A549 (cell line): ENCODE measurements at places on chromosomes 5 and 9.

DNA sequence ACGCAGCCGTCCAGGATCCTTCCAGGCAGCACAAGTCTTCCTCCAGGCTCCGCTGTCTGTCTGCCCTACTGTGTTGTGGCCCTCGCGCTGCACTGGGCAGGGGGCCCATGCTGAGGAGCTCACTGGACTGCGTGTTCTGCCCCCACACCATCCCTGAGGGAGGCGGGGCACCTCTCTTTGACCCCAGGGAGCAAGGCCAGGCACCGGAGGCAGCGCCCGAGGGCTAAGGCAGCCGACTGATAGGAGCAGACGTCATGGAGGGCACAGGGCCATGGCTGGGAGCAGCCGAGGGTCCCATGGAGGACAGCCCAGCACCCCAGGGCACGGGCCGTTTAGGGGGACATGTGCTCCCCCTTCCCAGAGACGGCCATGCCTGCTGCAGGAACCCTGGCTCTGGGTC lies 46.7 kb downstream of the KCNT1 start:
- DNase-seq, result no peak

- no peak for DNase-seq
Observed at GRCh38 chr9:98316445-98317133, 61.1 kb upstream of the TBC1D2 start.

GRCh38 chr5:180208435-180209081 lies 453 bp downstream of the RASGEF1C start:
- peak; percentile 20 for DNase-seq

GRCh38 chr9:128397831-128398230 lies 22.8 kb upstream of the CERCAM start:
- DNase-seq, result no peak

DNA sequence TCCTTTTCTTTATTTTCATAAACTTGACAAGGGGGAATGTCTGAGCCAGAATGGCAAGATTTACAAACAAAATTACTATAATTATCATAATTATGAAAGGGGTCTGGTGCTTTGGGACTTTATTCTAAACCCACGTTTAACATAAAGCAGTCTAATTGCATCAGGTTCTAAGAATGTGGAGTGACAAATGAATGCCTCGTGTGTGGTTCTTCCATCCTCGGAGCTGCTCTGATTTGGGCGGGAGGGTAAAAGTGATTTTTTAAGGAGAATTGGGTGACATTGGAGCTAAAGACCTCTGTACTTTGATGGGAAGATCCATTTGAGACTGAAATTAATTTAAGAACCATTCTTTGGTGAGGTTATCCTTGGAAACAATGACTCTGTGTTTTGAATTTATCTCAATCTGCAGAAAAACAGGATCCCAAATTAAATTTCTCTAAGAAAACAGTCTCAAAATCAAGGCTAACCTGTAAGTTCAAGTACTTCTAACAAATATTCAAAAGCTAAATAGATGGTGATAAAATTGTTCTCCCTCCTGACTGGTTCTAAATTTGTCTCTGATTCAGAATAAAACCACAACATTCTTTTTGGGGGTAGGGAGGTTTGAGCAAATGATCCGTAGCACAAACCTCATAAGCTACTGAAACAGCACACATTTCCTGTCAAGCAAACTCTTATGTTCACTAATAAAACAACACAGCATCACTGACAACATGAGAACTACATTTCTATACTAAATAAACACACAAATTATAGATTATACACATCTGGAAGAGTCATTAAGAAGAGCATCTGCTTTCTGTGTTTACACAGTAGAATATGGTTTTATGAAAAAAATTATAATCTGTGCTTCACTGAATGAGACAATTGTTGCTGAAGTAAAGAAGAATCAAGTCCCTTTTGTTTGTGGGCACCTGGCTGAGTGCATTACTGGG lies 85.5 kb downstream of the DCP2 start:
- no peak for DNase-seq

GRCh38 chr9:133856798-133857197 lies 118.6 kb upstream of the SARDH start:
- DNase-seq, result no peak

DNA sequence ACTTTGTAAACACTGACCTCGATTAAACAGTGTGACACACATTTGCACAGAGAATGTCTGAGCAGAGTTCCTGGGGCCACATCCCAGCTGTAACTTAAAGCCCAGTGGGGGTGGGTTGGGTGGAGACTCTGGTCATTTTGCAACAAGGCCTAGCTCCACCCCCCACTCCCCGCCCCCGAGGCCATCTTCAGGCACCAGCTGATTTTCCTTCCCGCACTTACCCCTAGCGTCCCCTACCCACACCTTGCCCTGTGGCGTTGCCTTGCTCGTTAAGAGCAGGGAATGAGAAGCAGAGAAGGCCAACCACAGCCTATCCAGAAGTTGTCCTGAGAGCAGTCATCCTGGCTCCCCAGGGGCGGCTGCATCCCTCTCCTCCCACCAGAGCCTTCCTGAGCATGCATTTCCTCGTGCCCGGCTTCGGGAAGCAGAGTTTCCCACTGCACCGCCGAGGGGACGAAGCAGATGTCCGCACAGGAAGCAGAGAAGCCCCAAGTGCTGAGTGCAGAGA lies 101.7 kb upstream of the SARDH start:
- no peak for DNase-seq

GRCh38 chr9:36840898-36841536 lies 193.1 kb downstream of the PAX5 start:
- no peak for DNase-seq

DNA sequence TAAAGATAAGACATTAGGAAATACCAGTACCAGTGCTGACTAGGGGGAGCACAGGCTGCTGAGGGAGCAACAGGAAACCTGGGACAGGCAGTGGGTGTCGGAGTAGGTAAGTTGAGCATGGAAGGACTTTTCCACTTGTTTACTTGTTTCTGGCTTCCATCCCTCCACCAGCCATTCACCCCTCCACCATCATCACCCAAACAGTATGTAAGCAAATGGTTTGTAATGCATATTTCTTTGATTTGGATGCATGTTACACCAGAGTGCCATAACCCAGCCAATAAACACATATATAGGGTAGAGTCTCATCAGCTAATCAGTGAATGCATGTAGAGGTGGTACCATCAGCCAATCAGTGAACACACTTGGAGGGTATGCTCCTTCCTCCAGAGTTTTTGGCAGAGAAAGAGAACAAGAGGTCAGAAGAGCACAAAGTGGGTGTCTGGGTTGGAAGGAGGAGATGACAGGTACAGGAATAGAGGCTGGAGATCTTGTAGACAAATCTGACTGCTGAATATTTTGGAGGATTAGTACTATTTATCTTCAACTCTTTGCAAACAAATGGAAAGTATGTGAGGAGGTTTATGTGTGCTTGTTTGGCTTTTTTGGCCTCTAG lies 37.7 kb upstream of the PDE8B start:
- DNase-seq, result no peak

DNA sequence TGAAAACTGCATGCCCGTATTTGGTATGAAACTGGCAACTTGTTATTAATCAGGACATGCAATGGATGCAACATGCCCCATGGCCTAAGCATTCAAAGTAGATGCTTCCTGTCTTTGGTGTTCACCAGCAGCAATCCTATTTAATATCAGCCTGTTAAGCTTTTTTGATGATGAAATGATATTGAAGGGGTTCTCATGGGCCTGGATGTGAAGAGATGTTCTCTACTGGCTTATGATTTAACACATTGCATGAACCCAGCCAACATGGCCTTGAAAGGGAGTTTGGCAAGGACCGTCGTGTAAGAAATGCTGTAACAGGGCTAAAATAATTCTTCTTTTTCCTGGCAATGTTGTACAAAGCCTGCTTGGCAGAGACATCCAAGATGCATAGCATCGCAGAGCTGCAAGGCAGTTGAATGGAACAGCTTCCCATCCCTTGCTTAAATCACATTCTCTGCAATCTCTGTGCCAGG lies 111.2 kb downstream of the SMARCA2 start:
- DNase-seq, result no peak

DNA sequence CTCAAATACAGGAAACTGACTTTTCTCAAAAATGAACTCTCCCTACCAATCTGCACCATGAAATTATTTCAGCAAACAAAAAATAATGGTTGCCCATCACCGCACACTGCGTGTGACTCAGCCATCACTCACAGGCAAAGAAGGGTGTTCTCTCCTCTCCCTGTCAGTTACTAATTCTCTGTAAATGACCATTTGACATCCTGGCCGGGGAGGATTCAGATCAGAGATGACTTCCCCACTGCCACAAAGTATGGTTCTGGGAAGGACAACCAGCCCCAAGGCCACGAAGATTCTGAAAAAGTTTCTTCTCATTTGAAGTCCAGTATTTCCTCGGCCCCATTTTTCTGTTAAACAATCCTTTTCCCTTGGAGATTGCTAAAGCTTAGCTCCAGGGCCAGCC lies 199.4 kb downstream of the AUH start:
- DNase-seq, result no peak

GRCh38 chr5:94849821-94850736 lies 231.6 kb downstream of the SLF1 start:
- peak; percentile 65 for DNase-seq
